ENCODE measurements at places on chromosomes 6 and 20. TPM values are rescaled to one million over a fixed set of nuclear protein-coding genes. Genes with fewer than 3 reads are reported as not detected.

The FAM83C gene
- polyA plus RNA-seq, result not detected

The MAS1 gene
- 0.03 TPM for polyA plus RNA-seq

The NPBWR2 gene
- polyA plus RNA-seq, result not detected

The FBXO5 gene
- polyA plus RNA-seq, result 39.7 TPM

The TPBG gene
- 30.9 TPM for polyA plus RNA-seq
